ENCODE measurements at places on chromosomes 2 and 18.

DNA sequence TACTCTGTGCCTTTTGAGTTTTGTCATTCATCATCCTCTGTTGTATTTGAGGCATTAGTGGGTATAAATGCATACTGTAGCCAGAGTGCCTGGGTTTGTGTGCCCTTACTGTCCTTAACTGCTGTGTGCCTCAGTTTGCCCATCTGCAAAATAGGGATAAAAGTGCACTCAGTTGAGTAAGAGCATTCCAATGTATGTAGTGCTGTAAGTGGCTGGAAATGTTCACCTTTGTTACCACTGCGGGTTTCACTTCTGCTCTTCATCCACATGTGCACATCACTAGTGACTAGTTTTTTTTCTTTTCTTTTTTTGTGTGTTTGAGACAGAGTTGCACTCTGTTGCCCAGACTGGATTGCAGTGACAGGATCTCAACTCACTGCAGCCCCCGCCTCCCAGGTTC, 39.9 kb downstream of the PLEKHB2 start:
- DNase-seq: no peak

GRCh38 chr2:39736640-39737039, 42.4 kb downstream of the THUMPD2 start:
- peak; percentile 80 for DNase-seq

- no peak for DNase-seq
Observed at GRCh38 chr2:98489486-98489885, 44.8 kb downstream of the INPP4A start.

- DNase-seq: no peak
Observed at GRCh38 chr2:136693966-136694365, 71.4 kb upstream of the THSD7B start.

- DNase-seq: no peak
Observed at GRCh38 chr18:46336278-46337111, 232.3 kb downstream of the HAUS1 start.

DNA sequence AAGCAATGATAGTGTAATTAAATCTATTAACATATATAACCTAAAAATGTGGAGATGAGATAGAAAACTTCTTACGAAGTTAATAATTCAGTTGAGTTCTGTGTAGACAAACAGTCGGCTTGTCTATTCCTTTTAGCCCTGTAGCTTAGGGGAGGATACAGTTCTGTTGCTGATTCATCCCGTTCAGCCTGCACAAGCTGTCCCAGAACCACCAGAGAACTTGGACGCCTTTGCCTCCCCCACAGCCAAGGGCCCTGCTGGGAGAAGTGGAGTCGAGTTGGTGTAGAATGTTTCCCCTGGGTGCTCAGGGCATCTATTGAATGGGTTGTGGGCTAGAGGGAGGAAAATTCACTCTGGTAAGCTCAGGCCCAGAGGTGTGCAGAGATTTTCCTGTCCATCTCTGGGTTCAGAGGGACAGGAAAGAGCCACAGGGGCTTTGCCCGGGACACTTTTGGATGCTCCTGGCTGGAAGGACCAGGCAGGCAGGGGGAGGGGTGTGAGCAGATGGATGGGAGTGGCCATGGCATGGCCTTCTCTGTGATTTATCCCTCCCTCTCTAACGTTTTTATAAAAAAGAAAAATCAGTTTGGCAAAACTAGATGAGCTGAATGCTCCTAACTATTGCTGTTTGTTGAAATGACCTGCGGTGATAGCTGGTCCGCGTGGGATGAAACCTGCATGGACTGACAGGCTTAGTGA, 42.8 kb upstream of the GALR1 start:
- DNase-seq: peak; percentile 94

DNA sequence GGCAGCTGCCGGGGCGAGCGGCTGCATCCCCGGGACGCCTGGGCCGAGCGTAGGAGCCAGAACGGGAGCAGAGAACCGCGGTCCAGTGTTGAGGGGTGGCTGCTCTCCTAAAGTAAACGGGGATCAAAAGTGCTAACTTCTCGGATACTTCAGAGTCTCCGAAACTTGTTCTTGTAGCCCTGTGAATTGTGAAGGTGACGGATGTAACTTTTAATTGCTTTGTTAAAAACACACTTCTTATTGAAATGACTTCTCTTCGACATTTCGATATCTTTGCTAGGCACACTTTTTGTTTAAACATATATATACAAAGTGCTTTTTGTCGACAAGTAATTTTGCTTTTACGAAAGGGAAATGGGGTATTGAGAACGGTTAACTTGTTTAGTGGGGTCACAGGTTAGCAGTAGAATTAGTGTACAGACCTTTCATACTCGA, 540 bp downstream of the ATP9B start:
- DNase-seq: peak; percentile 10

GRCh38 chr2:29182920-29183319, 67.7 kb downstream of the CLIP4 start:
- no peak for DNase-seq

GRCh38 chr2:200829258-200829655, 17.5 kb downstream of the BZW1 start:
- no peak for DNase-seq

- DNase-seq: no peak
Observed at GRCh38 chr18:21458310-21458709, 142.2 kb downstream of the ESCO1 start.

GRCh38 chr2:1972422-1972821, 228.1 kb upstream of the PXDN start:
- peak; percentile 15 for DNase-seq

DNA sequence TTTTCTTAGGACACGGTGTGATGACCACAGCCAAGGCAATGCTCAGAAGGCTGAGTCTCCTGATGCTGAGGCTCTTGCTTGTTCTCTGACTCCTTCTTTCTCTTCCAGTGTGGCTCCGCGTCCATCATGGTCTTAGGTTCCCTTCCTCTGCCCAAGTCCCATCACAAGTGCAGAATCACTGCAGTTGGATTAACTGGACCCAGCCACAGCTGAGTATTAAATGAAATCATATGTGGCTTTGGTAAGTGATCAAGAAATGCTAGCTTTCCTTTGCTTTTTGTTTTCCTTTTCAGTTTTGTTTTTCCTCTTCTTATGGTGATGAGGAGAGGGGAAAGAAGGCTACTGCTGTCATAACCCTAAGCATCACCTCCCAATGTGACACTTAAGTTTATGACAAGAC, 375.8 kb downstream of the INSIG2 start:
- peak; percentile 21 for DNase-seq

- DNase-seq: no peak
Observed at GRCh38 chr2:29573147-29573546, 348.2 kb downstream of the ALK start.

DNA sequence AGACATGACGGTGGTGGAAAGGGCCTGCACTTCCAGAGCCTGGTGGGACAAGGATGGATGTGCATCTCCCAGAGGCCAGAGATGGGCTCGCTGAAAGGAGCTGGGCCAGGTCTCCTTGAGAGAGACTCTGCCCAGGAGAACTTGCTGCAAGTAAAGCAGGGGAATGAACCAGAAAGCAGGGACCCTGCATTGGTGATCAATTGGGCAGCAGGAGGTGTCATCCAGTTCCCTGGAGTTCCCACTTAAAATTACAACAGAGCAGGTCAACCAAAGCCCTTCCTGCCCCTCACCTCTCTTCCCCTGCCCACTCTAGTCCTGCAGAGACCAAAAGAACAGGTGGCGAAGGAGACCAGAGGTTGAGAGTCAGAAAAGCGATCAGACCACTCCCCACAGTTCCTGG, 69.7 kb upstream of the CAB39 start:
- no peak for DNase-seq

DNA sequence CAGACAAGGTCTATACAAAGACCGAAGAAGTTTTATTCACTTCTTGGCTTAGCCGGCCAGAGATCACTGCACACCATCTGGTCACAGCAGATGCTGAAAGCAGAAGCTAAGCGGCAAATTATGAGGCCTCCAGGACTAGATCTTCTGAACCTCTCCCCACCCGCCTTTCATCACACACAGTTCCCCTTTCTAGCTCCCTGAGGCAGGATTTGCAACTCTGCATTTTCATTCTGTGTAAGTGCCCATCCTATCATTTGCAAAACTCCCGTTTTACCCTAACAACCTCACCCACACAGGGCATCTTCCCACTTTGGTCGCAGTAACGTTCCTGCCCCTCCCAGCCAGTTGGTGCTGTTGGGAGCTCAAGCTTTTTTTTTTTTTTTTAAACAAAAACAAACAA, 3.1 kb upstream of the MOB1A start:
- no peak for DNase-seq

DNA sequence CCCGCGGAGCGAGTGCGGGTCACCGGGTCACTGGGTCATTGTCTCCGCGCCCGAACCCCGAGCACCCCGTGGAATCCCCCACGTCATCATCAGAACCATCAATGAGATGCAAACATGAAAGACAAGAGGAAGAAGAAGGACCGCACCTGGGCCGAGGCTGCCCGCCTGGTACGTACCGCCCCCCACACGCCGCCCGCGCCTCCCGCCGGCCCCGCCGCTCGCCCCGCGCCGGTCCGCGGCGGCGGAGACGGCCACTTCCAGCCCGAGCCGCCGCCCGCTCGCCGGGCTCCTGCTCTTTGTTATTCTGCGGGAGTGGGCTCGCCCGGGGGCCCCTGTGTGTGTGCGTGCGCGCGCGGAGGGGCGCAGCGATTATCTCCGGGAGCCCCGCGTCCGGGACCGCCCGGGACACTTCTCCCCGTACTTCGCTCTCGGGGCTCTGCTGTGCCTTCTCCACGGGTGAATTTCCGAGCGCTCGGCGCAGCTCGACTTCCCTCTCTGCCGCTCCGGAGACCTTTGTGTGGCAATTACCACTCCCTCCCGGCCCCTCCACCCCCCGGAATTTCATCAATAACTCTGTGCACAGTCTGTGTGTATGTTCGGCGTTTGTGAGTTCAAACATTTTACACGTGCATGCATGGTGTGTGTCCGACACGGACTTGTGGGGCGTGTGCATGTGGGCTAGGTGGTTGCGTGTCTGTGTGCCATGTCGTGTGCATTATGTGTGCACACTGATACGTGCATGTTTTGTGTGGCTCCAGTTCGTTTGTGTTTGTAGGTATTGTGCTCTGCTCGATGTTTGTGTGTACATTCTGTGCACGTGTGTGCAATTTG, 714 bp downstream of the ASXL3 start:
- no peak for DNase-seq

DNA sequence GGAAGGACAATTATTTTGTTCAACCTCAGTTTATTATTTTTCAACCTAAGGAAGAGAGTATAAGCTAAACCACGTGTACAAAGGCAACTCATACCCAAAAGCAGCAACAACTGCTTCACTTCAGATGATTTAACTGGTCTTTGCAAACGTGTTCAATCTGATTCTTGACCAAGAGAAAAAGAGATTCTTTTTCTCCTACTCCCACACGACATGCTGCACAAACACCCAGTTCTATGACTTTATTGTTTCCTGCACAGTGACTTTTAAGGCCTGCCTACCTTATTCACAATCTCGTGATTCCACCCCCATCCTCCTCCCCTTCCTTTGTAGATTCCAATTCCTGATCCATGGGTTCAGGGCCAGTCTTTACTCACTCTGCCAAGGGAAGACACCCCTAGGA, 1394.8 kb upstream of the ZEB2 start:
- DNase-seq: no peak

GRCh38 chr2:195899226-195899625, 169.4 kb downstream of the DNAH7 start:
- DNase-seq: peak; percentile 20

DNA sequence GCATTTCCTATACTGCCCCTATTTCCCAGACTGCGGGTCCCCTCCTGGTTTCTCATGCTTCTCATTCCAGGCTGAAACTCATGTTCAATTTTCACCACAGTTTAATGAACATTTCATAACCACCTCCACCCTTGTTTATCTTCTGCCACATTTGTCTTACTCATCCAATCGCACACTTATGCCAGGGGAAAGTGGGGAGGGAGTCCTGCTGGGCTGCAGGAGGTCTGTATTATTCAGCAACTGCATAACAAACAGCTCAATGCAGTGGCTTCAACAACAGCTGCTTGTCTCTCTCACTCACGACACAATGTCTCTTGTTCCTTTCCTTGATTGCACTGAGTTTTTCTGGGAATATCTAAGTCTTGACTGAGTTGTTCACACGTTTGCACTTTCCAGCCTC, 106.0 kb downstream of the ZNF519 start:
- no peak for DNase-seq

GRCh38 chr2:183530333-183530901, 406.2 kb downstream of the NUP35 start:
- no peak for DNase-seq

DNA sequence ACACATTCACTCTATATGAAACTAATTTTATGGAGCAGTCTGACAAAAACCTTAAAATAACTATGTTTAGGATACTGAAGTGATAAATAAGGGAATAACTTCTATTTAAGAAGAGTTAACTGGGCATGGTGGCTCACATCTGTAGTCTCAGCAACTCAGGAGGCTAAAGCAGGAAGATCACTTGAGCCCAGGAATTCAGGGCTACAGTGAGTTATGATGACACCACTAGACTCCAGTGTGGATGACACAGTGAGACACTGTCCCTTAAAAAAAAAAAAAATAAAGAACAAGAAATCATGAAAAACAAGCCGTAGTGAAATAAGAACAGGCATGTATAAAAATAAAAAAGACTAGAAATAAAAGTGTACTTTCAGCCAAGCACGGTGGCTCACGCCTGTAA, 82.0 kb downstream of the THADA start:
- DNase-seq: no peak

DNA sequence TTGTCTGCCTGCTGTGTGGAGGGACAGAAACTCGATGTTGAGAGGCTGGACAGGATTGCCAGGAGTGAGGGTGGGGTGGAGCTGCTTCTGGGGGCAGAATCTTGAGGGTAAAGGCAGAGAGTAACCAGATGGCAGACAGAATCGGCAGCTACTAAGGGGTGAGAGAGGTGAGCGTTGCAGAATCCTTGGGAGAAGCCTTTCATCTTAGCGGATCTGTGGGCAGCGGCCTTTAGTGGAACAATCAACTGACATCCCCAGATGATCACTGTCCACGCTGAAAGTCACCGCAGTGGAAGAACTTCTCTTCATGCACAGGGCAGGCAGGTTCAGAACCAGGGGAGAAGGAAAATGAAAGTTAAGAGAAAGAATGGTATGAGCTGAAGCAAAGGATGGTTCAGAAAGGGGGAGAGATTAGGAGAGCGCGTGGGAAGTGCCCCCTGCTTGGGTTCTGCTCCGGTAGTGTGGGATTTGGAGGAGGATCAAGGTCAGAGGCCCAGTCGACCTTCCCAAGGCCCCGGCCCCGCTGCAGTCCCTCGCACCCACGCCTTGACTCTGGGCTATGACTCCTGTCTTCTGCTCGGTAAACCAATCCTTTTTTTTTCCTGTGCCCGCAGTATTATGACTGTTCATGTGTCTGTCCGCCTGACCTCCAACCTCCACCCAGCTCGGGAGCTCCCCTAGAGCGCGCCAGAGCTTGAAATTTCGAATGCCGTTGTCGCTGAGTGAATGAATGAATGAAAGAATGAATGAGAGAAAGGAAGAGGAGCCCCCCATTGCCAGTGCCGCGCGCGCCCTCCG, 584 bp downstream of the BOLA3 start:
- DNase-seq: peak; percentile 55
